ENCODE measurements at places on chromosomes 6 and 20.

DNA sequence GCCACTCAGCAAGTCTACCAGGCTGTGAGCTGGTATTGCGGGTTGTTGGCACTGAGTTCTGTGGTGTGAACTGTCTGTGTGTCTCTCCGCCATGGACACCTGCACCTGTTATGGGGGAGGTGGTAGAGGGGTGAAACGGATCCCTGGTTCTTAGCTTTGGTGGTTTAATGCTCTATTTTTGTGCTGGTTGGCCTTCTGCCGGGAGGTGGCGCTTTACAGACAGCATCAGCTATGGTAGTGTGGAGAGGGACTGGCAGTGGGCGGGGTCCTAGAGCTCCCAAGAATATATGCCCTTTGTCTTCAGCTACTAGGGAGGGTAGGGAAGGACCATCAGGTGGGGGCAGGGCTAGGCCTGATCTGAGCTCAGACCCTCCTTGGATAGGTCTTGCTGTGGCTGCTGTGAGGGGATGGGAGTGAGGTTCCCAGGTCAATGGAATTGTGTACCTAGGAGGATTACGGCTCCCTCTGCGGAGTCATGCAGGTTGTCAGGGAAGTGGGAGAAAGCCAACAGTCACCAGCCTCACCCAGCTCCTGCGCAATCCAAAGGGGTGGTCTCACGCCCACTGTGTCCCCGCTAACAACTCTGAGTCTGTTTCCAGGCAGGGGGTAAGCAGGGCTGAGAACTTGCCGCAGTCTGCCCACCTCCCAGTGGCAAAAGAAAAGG is 154.3 kb downstream of the CCDC170 start:
- no peak for DNase-seq

- no peak for DNase-seq
Measured at GRCh38 chr6:38518511-38519304, 121.0 kb downstream of the BTBD9 start.

DNA sequence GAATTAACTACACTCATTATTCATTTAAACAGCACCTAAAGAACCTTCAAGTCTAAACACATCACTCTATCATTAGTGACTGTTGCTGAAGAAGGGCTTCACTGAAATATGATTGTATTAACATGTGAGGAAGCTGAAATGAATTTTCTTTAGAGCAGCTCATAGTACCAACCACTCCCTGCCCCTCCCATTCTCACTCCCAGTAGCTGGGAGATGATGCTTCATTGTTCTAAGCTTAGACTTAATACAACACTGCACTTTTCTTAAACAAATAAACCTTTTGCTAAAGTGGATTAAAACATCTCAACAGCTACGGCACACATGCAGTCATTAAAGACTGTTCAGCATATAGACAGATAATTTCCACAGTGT is 63.1 kb downstream of the ATXN1 start:
- no peak for DNase-seq

- no peak for DNase-seq
Measured at GRCh38 chr20:58268421-58268821, 40.0 kb upstream of the ANKRD60 start.

- no peak for DNase-seq
Measured at GRCh38 chr6:157982102-157982562, 469 bp downstream of the SYNJ2 start.

GRCh38 chr6:150088481-150089154 is 19.7 kb upstream of the ULBP3 start:
- peak; percentile 68 for DNase-seq

DNA sequence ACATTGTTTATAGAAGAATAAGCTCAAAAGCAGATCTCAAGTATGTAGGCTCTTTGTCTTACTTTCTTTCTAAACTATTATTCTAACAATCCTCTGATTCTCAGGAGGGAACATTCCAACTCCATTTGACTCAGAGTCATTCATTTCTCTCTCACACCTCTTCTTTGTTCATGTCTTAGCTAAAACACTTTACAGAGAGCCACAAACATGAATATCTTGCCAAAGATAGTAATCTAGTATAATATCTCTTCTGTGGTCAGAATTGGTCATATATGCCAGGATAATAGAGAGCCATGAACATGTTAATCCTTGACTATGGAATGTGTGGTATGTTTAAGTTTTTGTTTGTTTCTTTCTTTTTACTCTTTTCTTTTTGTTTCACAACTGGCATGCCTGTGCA is 456.0 kb upstream of the PTCHD4 start:
- no peak for DNase-seq

GRCh38 chr20:22578221-22579118 is 5.9 kb downstream of the FOXA2 start:
- DNase-seq = no peak

DNA sequence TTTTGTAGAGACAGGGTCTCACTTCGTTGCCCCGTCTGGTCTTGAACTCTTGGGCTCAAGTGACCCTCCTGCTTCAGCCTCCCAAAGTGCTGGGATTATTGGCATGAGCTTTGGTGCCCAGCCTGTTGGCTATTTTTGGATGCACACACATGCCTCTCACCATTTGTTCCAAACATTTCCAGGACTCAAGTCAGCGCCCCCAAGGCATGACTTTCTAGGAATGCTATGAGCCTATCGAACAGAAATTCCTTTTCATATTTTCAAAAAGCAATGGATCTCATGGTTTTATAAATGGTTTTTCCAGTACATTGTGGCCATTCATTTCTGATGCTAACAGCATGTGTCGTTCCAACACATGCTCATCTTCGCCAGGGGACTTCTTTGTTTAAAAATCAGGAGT is 119.3 kb upstream of the NAA20 start:
- no peak for DNase-seq

GRCh38 chr20:4305091-4305490 is 289.7 kb upstream of the RNF24 start:
- DNase-seq = no peak

- no peak for DNase-seq
Measured at GRCh38 chr6:139430899-139431601, 56.6 kb upstream of the CITED2 start.

- DNase-seq = no peak
Measured at GRCh38 chr20:38610521-38610920, 8.9 kb downstream of the ARHGAP40 start.

DNA sequence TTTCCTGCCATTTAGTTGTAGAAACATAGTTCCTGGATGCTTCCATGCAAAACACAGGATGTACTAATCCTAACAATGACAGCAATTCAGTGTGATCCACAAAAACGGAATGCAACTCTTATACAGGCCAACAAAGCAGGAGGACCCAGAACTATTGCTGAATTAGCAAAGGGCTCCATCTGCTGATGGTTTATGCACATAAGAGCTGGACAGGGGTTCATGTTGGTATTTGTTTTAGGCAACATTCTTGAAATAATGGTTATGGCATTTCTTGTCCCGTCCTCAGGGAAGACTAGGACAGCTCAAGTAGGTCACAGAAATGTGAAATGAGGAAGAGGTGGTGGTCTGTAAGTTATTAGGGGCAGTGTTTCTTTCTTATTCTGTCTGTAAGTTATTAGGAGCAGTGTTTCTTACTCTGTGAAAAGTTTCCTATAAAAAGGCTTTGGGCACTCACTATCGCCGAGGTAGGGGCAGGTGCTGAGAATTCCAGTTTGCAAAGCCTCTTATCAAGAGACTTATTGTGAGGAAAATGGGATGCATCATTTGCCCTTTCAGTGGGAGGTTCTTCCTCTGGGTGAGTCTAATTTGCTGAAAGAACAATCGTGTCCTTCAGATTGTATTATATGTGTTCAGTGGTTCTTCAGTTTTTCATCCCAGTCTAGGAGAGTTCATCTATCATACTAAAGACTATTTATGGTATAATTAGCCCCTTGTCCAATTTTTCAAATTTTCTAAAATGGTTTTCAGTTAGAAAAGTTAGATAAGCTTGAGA is 171.1 kb downstream of the MCHR2 start:
- DNase-seq = no peak

GRCh38 chr20:15637950-15638754 is 935.1 kb downstream of the KIF16B start:
- DNase-seq = no peak

Data from NCI-H510A (cell line).